ENCODE measurements at places on chromosomes 7 and 10.

- DNase-seq = no peak
Observed at GRCh38 chr10:75593692-75594556, 162.5 kb downstream of the LRMDA start.

- DNase-seq = peak; percentile 82
Observed at GRCh38 chr10:92848441-92849233, at the start of gene EXOC6. Gene EXOC6, plus strand, starts transcription at chr10:92848520. Its CDS starts 14 bp downstream, at chr10:92848534.

- no peak for DNase-seq
Observed at GRCh38 chr7:17506095-17506494, 207.6 kb downstream of the AHR start.

DNA sequence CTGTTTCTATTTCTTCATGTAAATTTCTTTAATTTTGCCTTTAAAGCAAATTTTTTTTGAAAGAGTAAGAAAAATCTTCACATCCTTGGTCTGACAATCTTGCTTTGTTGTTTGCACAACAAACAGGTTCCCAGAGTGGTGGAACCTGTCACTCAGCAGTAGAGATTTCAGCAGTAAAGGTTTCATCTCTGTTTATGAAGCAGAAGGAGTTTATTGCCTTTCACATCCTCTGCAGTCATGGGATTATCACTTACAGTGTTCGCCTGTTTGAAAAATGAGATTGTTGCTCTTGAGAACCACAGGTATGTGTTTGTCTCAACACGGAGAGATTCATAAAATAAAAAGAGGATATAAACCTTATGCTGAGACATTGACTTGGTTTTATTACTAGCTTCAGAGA is 342.6 kb downstream of the IPMK start:
- DNase-seq = no peak

- no peak for DNase-seq
Observed at GRCh38 chr10:62224606-62225005, 44.0 kb downstream of the RTKN2 start.

Measured in activated naive CD8-positive, alpha-beta T cell treated with anti-CD3 and anti-CD28 coated beads, Interleukin-2, amount 50 U/mL, for 24 hours (primary cell).